ENCODE measurements at places on chromosomes 16 and 17.

- no peak for DNase-seq
Measured at GRCh38 chr17:57722704-57723043, 22.4 kb downstream of the CCDC182 start.

- no peak for DNase-seq
Measured at GRCh38 chr16:53714205-53715022, 10.5 kb downstream of the FTO start.

- no peak for DNase-seq
Measured at GRCh38 chr17:40671282-40671681, 6.3 kb upstream of the KRT222 start.

DNA sequence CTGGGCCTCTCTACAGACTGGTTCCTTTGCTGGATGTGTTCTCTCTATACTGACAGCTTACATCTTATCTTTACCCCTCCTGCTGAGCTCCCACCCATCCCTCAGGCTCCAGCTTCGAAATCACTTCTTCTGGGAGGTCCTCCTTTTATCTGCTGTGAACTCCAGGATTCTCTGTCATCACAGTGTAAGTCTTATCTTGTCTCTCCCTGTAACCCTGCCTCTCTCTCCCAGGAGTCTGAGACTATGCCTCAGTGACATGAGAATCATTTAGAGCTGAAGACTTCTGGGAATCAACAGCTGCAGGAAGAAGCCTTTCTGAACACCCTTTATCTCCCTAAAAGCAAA lies 148.1 kb upstream of the HS3ST3A1 start:
- DNase-seq, result no peak

- DNase-seq, result no peak
Measured at GRCh38 chr17:51029142-51029541, 91.5 kb downstream of the SPAG9 start.

- no peak for DNase-seq
Measured at GRCh38 chr17:77618173-77618572, 340.3 kb upstream of the TNRC6C start.

DNA sequence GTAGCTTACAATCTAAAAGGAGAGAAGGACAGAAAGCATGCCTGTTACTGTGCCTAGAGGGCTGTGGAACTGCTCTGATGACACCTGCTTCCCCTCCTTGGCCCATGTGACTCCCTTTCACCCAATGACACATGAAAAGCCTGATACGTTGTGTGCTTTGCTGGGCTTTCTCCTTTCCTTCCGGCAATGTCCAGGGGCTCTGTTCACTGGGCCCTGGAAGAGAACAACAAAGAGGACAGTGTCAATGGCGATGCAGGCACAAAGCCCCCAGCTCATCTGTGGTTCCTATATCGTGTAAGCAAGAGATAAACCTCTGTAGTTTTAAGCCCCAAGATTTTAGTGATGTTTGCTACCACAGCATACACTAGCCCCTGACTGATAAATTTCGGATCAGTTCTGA lies 306.1 kb downstream of the ABCC12 start:
- DNase-seq, result no peak

DNA sequence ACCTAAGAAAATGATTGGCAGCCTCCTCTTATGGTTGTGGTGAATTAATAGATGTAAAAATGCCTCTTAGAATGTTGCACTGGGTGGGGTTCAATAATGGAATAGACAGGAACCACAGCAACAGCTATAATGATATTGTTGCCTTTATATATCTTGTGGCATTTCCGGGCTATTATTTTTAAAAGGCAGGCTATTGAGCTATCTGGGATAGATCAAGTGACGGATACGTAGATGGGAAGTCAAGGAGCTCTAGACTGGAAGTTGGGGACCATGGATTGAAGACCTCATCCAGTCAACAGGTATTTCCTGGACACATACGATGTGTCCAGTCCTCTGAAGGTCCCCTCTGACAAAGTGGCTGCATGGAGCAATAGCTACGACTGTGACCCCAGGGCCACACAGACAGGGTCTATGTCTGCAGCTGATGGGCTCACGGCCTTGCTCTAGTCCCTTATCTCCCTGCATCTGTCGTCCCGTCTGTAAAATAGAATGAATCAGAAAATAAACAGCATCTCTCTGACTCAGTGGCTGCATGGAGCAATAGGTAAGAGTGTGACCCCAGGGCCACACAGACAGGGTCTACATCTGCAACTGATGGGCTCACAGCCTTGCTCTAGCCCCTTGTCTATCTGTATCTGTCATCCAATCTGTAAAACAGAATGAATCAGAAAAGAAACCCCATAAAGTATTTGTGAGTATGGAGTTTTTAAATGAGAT lies 117.7 kb upstream of the FOXF1 start:
- no peak for DNase-seq

DNA sequence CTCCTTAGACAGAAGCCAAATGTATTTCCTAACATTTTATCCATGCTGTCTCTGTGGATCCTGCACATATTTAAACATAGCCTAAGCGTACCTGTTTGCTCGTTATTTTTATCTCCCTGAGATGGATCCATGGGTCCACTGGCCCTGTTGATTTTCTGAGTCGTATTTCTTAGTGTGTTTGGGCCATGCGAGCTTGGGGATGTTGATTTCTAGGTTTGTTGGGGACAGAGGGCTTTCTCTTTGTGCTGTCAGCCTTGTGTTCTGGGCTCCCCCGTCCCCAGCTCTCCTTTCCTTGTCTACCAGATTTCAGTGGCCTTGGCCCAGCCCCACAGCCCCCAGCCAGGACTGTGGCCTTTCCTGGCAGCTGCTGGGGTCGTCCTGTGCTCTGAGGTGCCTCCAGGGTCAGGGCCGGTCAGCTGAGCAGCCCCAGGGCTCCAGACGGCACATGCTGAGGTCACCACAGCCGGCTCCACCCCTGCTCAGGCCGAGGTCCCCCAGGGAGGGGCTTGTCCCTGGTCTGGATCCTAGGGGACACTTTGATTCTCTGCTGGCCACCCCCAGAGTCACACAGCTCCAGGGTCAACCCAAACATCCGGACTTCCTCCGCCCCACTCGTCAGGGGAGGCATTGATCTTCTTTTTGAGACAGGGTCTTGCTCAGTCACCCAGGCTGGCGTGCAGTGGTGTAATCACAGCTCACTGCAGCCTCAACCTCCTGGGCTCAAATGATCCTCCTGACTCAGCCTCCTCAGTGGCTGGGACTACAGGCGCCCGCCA lies 4.4 kb downstream of the SSTR5 start:
- no peak for DNase-seq

- no peak for DNase-seq
Measured at GRCh38 chr17:47057830-47058229, 78.8 kb upstream of the RPRML start.

DNA sequence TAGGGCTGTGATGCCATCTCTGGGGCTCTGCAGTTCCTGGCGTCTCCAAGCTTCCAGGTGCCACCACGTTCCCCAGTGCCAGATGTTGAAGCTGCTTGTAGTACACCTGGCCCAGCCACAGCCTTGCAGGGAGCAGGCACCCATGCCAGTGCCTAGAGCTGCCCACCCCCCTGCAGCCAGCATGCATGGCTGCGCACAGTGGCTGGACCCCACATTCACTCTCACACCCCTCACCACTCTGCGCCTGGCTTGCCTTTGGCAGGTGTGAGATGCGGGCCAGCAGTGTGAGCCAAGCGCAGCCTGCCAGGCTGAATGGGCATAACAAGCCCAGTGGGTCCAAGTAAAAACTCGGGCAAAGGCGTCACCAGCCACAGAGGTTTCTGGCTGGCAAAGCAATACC lies 75.4 kb upstream of the CHMP6 start:
- DNase-seq, result no peak

DNA sequence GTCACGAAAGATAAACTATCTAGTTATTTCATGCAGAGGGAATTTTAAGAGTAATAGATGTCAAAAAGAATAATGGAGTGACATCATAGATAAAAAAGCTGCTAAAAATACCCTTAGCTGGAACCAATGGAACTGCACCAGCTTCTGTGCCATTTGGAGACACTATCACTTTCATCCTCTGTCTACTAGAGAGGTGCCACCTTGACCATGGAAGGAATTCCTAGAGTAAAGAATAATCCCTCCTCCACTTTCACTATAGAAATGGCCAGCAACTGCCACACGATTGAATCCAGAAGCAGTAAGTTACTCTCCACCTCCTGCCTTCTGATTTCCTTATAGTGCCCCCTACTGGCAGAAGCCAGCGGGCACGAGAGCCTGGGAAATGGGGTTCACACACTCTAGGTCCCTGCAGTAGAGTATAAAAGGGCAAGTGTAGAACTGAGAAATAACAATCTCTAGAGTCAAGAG lies 2.8 kb upstream of the ALDH3A2 start:
- DNase-seq, result peak; percentile 49

- DNase-seq, result no peak
Measured at GRCh38 chr17:66397486-66397885, 95.1 kb downstream of the PRKCA start.

- DNase-seq, result no peak
Measured at GRCh38 chr16:67943619-67944504, at the start of gene LCAT. LCAT (minus strand) TSS chr16:67944120; CDS start chr16:67944101, 19 bp downstream.

GRCh38 chr16:17369421-17370222 lies 101.1 kb downstream of the XYLT1 start:
- DNase-seq, result peak; percentile 65

- DNase-seq, result no peak
Measured at GRCh38 chr16:84884596-84885341, 65.0 kb downstream of the CRISPLD2 start.

DNA sequence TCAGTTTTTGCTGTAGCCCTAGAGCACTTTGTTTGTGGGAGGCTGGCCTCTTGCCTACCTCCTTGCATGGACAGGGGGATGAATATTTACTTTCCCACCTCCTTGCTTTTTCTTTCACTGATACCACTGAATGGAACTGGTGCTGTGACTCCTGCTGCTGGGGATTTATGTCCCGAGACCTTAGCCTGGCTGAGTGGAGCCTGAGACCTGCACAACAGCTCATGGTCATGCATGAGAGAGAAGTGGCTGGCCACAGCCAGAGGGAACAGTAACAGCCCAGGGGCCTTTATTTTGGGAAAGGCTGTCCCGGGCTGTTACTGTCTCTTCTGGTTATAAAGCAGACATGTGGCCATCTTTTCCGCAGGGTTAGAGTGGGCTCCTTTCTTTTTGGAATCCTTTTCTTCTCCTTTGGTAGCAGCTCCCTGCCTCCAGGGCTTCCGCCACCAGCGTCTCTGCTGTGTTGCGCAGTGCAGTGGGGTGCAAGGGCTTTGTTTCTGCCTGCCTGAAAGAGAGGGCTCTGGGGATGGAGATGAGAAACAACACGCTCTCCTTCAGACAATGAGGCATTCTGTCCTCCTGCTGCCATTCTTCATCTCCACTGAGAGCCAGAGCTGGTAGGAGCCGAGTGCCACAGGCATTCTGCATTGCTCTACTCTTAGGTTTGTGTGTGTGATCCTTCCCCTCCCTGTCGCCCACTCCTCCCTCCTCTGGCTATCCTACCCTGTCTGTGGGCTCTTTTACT lies 14.5 kb downstream of the SNX11 start:
- DNase-seq, result no peak

- peak; percentile 24 for DNase-seq
Measured at GRCh38 chr17:46770818-46771560, 47.5 kb downstream of the WNT3 start.

DNA sequence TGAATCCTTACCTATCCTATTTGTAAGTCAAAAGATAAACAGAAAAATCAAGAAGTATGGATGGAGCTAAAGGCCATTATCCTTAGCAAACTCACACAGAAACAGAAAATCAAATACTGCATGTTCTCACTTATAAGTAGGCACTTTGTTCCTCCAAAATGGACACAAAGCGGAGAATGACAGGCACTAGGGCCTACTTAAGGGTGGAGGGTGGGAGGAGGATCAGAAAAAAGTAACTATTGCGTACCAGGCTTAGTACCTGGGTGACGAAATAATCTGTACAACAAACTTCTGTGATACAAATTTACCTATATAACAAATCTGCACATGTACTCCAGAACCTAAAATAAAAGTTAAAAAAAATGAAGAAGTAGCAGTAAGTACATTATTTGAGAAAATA lies 164.3 kb downstream of the PARN start:
- DNase-seq, result no peak

DNA sequence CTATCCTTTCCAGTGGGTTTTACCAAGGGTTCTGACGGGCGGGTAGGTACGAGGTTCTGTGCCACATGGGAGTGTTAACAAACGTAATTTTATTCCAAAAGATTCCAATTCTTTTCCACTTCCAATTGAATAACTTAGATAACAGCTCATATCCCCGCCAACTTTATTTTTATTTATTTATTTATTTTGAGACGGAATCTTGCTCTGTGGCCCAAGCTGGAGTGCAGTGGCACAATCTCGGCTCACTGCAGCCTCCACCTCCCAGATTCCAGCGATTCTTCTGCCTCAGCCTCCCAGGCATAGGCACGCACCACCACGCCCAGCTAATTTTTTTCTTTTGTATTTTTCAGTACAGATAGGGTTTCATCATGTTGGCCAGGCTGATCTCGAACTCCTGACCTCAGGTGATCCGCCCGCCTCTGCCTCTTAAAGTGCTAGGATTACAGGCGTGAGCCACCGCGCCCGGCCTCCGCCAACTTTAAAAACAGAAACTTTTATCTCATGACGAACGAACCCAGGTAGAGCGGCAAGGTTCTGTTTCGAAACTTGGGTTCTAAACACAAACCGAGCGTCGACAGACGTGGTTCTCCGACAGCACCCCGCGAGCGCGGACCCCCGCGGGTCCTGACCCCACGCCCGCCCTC lies 613 bp downstream of the ECI1 start:
- DNase-seq, result peak; percentile 63

GRCh38 chr17:82296511-82297279 lies 20.7 kb downstream of the CD7 start:
- no peak for DNase-seq

DNA sequence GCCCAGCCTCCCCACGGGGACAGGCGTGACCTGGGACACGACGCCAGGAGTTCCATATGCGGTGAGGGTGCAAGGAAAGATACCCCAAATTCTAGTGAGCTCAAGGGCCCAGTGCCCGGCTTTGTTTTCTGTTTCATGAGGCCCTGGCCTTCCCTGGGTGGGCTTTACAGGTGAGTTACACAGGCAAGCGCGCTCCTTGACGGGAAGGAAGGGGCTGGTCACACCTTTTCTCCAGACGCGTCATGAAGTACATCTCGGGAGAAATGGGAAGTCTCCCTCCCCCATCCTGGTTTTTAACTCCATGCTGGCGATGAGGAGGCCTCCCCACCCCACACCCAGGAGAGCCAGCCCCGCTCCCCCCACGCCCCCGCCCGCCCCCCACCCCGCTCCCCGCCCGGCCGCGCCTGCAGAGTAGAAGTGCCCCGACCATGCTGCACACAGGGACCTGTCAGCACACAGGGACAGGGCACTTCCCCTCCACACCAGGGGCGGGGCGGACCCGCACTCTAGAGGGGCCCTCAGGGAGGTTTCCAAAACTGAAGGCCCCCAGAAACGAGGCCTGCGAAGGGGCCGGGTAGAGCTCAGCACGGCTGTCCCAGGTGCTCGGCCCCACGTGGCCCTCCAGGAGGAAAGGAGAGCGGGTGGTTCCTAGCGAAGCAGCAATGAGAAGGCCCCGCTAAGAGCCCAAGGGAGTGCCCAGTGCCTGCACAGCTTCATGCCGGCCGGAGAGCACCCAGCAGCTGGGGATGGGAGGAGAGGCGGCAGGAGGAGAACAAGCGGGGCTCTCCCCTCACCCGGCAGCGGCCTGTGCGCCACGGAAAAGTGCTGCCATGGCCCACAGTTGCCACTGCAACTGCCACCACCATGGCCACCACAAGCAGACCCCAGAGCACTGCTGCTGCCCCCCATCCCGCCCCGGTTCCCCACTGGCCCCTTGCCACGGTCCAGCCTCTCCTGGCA lies 7.7 kb downstream of the CYB561 start:
- DNase-seq, result no peak

Data from activated naive CD4-positive, alpha-beta T cell treated with Interleukin-2 at 50 U/mL for 16 hours (primary cell).